H4 (cell line): ENCODE measurements at places on chromosomes 3 and 15.
A peak's percentile ranks its signal among the peaks of the same experiment; 100 is the strongest.

DNA sequence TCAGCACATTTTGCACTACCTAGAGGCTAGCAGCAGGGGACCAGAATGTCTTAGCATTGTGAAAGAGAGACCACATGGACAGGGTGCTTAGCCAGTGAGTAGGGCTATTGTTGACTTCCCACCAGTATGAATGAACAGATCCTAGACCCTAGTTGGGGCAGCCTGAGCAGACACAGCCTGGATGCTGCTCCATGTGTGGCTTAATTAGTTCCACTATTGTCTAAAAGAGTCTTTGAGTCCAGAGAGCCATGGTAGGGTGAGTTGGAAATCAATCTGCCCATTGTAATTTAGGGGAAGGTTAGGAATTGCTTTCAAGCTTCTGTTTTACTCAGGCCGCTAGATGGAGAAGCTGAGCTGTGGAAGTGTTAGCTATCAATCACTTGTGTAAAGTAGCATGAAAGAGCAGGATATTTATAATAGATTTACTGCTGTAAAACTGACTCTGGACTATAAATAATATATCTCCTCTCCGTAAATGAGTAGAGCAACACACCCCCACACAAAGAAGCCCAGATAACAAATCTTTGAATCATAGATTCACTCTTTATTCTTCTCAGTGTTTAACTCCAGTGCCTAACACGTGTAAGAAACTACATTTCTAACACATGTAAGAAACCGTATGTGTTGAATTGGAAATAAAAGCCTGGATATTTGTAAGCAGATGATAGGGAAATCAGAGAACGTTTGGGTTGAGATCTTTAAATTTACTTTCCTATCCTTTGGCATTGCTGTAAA is 4.1 kb upstream of the GCSAM start:
- DNase-seq: peak; percentile 28

DNA sequence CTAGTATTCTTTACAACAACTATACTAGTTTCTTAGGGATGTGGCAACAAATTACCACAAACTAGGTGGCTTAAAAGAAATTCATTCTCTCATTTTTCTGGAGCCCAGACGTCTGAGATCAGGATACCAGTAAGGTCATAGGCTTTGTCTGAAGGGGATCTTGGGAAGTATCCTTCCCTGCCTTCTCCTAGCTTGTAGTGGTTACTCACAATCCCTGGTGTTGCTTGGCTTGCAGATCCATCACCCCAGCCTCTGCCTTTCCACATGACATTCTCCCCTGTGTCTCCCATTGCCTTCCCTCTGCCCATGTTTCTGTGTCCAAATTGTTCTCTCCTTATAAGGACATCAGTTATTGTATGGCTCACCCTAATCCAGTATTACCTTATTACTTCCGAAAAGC is 24.3 kb upstream of the CLDN1 start:
- no peak for DNase-seq

GRCh38 chr3:71162221-71162620 is 421.3 kb downstream of the FOXP1 start:
- DNase-seq: no peak

- peak; percentile 89 for DNase-seq
Measured at GRCh38 chr15:90320062-90320884, 31.8 kb upstream of the ZNF774 start.

GRCh38 chr3:151974067-151974466 is 100.6 kb downstream of the SUCNR1 start:
- peak; percentile 19 for DNase-seq

DNA sequence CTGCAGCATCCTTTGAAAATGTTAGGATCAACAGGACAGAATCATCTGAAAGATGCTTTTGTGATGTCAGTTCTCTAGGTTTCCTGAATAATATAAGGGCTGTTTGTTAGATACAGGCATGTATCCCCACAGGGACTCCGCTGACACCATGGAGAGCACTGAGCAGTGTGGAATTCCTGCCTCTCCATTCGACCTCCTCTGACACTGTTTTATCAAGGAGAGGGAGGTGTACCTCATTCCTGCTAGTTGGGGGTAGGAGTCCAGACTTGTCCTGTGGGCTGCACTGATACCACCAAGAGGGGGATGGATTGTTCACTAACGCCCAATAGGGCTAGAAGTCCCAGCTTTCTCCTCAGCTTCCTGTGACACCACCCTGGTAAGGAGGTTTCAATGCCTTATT is 46.6 kb downstream of the LARS2 start:
- no peak for DNase-seq

- no peak for DNase-seq
Measured at GRCh38 chr3:81274671-81275070, 486.8 kb downstream of the GBE1 start.

DNA sequence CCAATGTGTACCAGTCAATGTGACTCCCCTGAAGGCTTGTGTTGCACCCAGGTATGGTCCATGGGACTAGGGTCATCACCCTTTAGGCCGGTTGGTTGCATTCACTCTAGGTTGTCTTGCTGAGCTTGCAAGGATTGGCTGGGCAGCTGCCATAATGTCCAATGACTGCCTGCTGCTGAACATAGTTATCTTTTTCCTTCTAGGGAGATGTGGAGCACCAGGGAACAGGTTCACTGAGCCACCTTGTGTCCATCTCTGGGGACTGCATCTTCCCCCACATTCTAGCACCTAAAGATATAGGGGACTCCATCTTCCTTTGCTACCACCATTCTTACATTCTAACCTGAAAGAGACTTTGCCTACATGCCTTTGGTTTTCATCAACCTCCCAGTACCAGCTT is 580.4 kb upstream of the TBL1XR1 start:
- peak; percentile 84 for DNase-seq
